ENCODE measurements at places on chromosomes 12 and 14.

DNA sequence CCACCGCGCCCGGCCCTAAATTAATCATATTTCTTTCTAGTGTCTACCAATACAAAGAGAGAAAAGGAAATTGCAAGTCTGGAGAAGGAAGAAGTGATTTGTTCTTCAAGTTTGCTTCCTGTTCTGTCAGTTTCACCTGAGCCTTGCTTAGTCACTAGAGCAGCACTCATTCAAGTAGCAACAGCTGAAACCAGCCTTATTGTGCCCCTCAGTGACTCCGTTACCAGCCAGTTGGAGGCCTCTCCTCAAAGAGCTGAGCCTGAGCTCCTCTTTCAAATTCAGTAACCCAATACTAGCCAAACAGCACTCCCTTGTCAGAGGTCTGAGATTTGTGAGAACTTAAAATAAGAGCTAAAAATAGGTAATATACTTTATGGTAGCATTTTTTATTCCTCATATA lies 17.4 kb downstream of the PAWR start:
- DNase-seq, result no peak

GRCh38 chr12:2539938-2540337 lies 254.8 kb upstream of the FKBP4 start:
- DNase-seq, result no peak

DNA sequence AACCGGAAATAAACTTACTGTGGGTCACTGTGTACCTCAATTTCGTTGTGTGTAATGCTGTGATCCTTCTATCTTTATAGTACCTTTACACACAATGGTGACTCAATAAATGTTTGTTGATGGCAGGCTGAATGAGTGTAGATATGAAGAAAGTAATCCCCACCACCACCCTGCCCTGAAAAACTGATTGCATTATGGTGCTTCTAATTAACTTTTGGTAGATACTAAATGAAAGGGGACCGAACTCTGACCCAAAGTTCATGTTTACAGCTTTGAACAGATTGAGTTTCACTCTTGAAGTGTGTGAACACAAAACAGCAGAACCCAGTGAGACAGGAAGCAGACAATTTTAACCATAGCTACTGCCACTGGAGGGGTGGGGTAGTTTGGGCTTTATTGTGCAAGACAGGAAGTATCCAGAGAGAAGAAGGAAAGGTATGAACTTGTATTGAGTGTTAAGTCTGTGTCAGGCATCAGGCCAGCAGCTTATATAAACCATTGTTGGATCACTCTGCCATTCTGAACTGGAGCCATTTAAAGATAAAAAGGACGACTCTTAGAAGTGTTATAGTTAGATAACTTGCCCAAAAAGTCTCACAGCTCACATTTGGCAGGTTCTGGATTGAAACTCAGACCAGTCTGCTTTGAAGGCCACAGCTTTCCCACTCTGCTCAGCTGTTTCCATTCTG lies 197.0 kb upstream of the AMIGO2 start:
- DNase-seq, result peak; percentile 11

GRCh38 chr14:92626041-92626440 lies 112.5 kb downstream of the RIN3 start:
- no peak for DNase-seq

DNA sequence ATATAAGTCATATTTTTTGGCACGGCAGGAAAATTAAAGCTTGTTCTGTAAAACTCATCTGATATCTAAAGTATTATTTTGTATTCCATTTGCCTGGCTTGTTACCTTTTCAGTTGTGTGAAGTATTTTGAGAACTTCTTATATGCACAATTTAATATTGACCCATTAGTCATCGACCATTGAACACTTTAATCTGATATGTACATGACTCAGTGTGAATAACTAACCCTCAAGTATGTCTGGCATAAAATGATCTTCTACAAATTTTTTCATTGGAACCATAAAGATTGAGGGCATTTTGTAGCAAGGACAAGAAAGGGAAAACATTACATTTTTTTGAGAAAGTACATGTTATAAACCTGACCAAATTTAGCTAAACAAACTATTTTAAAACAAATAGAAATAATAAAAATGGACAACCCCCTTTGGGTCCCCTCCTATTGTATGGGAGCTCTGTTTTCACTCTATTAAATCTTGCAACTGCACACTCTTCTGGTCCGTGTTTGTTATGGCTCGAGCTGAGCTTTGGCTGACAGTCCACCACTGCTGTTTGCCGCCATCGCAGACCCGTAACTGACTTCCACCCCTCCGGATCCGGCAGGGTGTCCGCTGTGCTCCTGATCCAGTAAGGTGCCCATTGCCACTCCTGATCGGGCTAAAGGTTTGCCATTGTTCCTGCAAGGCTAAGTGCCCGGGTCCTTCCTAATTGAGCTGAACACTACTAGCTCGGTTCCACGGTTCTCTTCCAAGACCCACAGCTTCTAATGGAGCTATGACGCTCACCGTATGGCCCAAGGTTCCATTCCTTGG lies 118.8 kb downstream of the SLC6A15 start:
- DNase-seq, result no peak

- no peak for DNase-seq
Observed at GRCh38 chr14:49769581-49770211, 1.7 kb downstream of the KLHDC2 start.

DNA sequence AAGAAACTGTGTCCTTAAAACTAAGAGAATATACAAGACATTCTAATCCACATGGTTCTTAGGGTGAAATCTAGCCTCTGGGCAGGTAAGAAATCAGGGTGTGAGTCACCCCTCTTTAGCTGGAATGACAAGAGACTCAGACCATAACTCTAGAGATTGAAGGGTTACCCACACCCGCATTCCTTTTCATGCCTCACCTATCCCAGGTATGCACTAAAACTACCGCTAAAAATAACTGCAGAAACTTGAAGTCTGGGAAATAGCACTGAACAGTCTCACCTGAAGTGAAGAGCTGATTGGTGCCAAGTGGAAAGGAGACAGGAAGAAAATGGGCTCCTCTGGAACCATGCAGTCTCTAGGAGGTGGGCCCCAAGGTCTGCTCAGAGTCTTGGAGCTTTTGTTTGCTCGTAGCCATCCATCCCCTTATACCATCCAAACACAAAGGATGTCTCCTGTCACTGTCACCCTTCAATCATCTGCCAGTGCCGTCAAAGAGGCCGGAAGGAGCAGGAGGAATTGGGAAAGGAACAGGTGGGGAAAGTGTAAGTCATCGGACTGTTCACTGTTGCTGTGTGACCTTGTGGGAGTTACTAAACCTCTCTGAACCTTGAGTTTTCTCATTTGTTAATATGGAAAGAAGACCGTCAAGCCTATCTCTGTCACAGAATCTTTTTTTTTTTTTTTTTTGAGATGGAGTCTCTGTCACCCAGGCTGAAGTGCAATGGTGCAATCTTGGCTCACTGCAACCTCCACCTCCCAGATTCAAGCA lies 22.4 kb downstream of the DDX47 start:
- DNase-seq, result no peak

- no peak for DNase-seq
Observed at GRCh38 chr14:101473045-101473729, 88.1 kb upstream of the DIO3 start.

DNA sequence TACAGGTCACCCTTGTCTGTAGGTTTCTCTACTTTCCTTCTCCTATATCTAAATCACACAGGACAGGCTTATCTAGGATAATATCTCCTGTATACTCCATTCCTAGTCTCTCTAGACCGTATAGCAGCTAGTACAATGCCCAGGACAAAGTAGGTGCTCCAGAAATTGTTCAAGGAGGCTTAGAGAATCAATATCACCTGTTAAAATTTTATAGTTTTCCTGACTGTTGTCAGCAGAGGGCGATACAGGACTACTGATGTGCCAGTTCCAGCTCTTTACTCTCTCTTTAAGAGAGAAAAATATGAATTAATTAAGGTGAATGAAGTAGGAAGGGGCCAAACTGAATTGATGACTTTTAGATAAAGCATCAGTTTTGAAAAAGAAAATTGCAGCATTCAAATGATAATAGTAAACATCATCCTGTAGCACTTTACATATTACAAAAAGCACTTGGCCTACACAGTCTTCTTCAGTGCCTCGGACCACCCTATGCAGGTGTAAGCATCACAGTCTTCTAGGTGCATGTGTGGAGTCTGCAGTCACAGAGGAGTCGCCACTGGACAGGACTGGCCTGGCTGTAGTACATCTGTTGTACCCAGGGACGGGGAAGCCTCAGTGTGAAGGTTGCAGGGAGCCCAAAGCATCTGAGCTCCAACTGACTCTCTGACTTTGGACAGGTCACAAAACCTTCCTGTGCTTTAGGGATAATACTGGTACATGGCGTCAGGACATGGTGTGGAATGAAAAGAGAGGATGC lies 61.9 kb upstream of the MAX start:
- DNase-seq, result no peak

- no peak for DNase-seq
Observed at GRCh38 chr14:32354716-32355115, 25.6 kb downstream of the AKAP6 start.

GRCh38 chr14:91223028-91223783 lies 21.3 kb downstream of the GPR68 start:
- DNase-seq, result no peak

DNA sequence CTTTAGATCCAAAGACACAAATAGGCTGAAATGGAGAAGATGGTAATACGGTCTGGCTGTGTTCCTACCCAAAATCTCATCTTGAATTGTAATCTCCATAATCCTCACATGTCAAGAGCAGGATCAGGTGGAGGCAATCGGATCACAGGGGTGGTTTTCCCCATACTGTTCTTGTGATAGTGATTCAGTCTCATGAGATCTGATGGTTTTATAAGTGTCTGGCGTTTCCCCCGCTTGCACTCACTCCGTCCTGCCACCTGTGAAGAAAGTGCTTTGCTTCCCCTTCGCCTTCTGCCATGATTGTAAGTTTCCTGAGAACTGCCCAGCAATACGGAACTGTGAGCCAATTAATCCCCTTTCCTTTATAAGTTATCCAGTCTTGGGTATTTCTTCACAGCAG lies 1795.5 kb upstream of the FLRT2 start:
- DNase-seq, result no peak
